ENCODE measurements at places on chromosomes 16 and 17. TPM values are rescaled to one million over a fixed set of nuclear protein-coding genes. Genes with fewer than 3 reads are reported as not detected.

GRCh38 chr17:72987166-72987565 lies 105.3 kb downstream of the SLC39A11 start:
- no peak for DNase-seq

DNA sequence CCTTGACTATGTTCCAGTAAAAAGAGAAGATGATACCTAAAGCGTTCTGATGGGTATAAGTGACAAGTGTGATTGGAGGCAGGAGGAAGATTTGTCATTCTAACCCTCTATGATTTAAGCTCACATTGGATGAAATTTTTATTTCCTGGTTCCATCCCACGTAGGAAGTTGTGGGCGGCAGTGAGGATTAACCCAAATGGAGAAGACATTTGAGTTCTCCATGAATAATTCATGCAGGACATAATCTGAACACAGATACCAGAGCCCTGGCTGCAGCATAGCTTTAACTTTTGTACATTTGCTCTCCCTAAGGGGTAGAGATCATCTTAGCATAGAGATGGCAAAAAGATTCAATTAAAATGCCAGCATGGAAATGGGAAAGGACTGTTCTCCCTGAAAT lies 146.3 kb downstream of the SLC39A11 start:
- DNase-seq, result no peak

The CISD3 gene
- 16.9 TPM for polyA plus RNA-seq

DNA sequence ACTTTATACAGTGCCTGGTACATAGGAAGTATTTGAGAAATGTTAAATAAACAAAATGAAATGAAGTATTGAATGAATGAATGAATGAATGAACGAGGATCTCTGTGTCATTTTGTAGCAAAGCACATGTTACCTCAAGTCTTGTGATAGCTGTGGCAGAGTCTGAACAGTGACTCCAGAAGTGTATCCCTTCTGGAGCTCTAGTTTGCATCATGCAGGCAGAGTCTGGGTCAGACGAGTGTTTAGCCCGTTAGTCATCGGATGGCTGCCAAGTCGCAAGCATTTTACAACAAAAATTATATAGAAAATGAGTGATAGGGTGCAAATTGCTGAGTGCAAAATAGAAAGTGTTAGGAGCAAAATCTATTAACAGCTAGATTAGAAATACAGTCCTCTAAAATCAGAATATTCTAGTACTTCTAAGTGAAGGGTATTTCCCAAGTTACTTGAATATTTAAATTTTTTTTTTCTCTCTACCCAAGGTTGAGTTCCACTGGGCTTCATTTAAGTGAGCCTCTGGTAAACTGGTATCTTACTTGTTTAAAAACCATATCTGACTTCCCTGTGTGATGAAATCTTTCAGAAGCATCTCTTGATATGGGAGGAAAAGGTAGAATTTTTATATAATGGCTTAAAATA lies 113.3 kb downstream of the FTO start:
- DNase-seq, result no peak

DNA sequence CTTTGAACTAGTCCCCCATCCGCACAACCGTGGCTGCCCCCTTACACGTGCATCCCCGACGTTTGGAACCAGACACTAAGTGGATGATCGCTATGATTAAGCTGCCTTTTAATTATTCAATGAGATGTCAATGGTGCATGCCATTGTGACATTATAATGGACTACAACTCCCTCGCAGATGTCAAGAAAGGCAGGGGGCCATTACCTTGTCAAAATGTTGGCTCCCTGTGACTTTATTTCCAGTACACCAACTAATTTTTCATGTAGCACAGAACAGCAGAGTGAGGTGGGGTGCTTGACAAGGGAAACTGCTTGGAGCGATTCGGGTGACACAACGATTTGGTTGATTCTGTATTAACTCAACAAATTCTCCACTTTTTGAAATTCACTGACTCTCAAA lies 26.5 kb downstream of the ASIC2 start:
- no peak for DNase-seq

- no peak for DNase-seq
Observed at GRCh38 chr17:43842975-43843325, 4.0 kb upstream of the CD300LG start.

GRCh38 chr16:67283039-67283825 lies 3.9 kb downstream of the PLEKHG4 start:
- DNase-seq, result no peak

- DNase-seq, result no peak
Observed at GRCh38 chr16:74991268-74991592, 6.3 kb upstream of the WDR59 start.

GRCh38 chr17:48030531-48030930 lies 7.1 kb downstream of the COPZ2 start:
- DNase-seq, result no peak

DNA sequence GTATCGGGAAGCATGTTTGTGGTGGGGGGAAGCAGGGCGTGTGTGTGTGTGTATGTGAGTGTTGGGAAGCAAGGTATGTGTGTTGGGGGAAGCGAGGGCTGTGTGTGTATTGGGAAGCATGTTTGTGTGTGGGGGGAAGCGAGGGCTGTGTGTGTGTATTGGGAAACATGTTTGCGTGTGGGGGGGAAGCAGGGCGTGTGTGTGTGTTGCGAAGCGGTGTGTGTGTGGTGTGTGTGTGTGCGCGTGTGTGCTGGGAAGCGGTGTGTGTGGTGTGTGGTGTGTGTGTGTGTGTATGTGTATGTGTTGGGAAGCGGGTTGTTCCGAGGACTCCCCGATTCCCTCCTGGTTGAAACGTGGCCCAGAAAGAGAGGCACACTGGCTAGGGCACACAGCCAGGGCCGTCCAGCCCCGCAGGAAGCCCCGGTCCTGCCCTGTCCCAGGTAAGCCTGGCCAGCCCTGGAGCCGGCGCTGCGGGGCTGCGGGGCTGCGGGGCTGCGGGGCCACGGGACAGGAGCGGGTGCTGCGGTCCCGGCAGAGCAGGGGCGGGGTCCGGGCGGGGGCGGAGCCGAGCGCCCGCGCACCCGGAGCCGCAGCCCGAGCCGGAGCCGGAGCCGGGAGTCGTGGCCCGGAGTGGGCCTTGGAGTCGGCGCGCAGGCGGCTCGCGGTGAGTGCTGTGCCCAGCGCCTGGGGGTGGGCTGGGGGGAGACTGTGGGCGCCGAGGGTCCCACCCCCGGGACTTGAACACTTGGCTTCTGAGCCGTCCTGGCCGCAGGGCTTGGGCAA lies at the start of gene NOD2:
Gene NOD2, plus strand, starts transcription at position 608 of the 783 bp plus-strand sequence. CDS start 5,890 bp downstream, outside the sequence.
- no peak for DNase-seq

GRCh38 chr16:85931596-85932402 lies 32.8 kb downstream of the IRF8 start:
- DNase-seq, result no peak

The TEKT5 gene
- polyA plus RNA-seq, result 0.20 TPM

The SCIMP gene
- polyA plus RNA-seq, result 1.2 TPM

DNA sequence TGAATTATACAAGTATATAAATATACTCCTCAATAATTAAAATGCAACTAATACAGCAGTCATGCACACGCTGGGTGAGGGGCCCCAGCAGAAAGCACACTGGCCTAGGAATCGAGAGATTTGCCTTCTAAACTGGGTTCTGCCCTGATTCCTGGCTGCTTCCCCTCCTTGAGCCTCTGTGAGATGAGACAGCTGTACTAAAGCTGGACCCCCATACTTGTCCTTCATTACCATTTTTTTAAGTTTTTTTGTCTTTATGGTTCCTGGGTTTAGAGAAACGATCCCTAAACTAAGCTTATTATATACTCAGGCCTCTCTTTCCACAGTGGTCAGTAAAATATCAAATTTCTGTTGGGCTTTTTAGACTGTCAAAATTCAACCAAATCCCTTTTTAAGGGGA lies 195.1 kb upstream of the DYNLRB2 start:
- no peak for DNase-seq

GRCh38 chr17:46976626-46977270 lies 2.3 kb downstream of the RPRML start:
- DNase-seq, result no peak

GRCh38 chr16:88617268-88618031 lies 20.9 kb upstream of the IL17C start:
- no peak for DNase-seq

- DNase-seq, result no peak
Observed at GRCh38 chr17:81667754-81668153, 1.2 kb downstream of the CCDC137 start.

The BICDL2 gene
- polyA plus RNA-seq, result not detected

GRCh38 chr17:27547301-27547683 lies 83.7 kb upstream of the LGALS9 start:
- DNase-seq, result no peak

DNA sequence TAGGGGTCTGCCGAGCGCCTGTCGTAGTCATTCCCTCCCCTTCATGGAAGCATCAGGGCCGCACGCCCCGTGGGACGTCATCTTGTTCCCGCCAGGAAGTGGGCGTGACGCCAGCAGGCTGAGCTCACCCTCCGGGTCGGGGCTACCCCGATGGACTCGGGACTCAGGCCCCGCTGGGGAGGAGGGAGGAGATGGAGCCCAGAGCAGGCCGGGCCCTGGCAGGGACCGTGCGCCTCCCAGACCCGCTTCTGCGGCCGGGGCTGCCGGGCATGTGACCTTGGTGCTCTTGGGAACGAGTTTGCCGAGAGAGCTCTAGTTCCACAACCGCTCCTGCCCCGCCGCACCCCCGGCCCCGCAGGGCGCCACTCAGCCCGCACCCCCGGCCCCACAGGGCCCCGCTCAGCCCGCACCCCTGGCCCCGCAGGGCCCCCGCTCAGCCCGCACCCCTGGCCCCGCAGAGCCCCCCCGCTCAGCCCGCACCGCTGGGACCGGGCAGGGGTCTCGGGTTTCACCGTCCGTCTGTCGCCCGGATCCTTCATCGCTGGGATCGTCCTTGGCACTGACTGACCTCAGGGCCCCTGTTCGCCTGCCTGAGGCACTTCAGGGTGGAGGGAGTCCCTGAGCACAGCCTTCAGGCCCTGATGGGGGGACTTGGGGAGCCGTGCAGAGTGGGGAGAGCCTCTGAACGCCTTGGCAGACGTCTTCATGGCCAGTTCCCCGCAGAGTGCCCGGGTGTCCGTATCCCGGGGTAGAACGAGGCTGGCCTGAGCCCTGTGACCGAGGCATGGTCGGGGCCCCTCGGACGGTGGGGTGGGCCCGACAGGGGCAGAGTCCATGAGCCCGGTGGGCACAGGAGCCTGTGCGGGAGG lies 5.8 kb downstream of the CACNA1H start:
- DNase-seq, result no peak

DNA sequence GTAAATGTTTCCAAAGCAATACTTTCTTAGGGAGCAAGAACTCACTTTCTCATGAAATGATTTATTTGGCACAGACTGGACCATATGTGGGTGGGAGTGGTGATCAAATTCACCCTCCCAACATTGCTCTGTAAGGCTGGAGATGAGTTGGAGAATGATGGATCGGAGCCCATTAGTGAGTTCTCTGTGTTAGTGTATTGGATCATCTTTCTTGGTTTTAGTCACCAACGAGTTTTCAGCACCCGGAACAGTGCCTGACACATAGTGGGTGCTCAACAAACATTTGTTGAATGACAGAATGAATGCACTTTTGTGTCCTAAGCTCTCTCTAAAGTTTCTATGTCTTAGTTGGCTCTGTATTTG lies 104.5 kb upstream of the FAM20A start:
- DNase-seq, result no peak

The CHMP6 gene
- polyA plus RNA-seq, result 25.2 TPM

The SLC12A3 gene
- 0.11 TPM for polyA plus RNA-seq

- no peak for DNase-seq
Observed at GRCh38 chr16:89612415-89613166, 851 bp upstream of the DPEP1 start.

DNA sequence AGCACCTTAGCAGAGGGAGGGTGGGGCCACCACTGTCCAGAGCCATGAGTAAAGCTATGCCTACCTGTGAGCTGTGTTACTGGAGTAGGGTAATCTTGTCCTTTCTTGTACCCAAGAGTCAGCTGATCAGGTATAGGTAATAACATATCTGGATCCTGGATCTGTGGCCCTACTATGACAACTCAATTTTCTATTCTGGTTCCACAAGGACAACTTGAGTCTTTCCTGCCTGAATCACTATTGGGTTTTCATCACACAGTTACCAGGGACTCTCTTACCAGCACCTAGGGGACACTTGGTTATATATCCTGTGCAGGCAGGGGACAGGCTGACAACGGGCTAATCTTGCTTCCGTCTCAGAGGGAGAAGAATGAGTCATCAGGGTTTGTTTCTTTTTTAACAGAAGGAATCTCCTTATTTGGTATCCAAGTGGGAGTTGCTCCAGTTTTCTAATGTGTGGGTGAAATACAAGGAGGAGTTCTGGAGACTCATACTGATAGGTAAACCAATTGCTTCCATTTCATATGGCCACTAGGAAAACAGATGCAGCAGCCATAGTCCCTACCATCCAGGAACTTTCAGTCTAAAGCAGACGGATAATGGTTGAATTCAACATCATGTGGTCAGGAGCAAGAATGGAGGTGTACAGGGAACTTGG lies 6.8 kb downstream of the ZNF267 start:
- DNase-seq, result no peak

The RHBDF1 gene
- polyA plus RNA-seq, result 38.1 TPM

The KCNH6 gene
- not detected for polyA plus RNA-seq

The TPSD1 gene
- polyA plus RNA-seq, result 0.49 TPM

The SLC22A31 gene
- polyA plus RNA-seq, result 3.9 TPM

- no peak for DNase-seq
Observed at GRCh38 chr17:49316889-49317675, 45.0 kb downstream of the ZNF652 start.

- DNase-seq, result no peak
Observed at GRCh38 chr17:69528035-69528434, 113.5 kb downstream of the MAP2K6 start.

DNA sequence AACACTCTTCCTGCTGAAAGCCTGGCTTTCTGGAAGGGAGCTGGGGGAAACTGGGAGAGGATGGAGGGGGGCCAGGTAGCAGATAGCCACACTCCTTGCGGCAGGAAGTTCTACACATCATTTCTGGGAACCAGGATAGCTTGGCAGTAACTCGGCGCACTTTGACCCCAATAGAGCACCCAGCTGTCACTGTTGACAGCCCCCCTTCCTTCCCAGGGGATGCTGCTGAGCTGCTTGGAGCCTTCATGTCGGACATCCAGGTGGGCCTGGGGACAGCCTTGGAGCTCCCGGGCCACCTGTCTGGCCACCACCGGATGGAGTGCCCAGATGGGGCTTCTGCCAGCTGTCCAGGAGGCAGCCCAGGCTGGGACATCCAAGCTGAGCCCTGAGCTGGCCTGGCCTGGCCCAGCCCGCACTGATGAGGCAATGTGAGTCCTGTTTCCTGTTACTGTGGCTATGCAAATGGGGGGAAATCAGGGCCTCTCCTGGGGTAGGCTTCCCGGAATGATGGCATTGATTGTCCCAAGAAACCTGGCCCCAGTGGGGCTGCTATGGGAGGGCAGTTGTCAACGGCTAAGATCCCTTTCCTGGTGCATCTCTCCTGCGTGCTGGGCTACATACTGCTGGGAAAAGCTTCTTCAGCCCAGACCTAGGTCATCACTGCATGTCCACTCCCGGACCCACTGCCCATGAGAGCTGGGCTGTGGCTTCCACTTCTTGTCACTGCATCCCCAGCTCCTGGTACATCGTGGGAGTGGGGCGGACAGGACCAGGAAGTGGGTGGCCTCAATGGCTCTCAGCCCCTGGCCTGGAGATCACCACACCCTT lies 50.0 kb downstream of the SOCS1 start:
- no peak for DNase-seq

The KRT27 gene
- not detected for polyA plus RNA-seq

The TPSG1 gene
- polyA plus RNA-seq, result 1.4 TPM

The KRT33B gene
- not detected for polyA plus RNA-seq

The EXOC7 gene
- 78.3 TPM for polyA plus RNA-seq

GRCh38 chr16:14354561-14355351 lies 275.3 kb downstream of the PARN start:
- DNase-seq, result no peak

Measured in forelimb muscle (tissue), 1 donor.